IPS DF 6.9 (cell line): ENCODE measurements at places on chromosomes 5 and 9.

- peak; percentile 20 for DNase-seq
These were observed 1.1 kb downstream of the POMT1 start for GRCh38 chr9:131503626-131504465.

- DNase-seq: no peak
These were observed 54.3 kb downstream of the ADGRV1 start for GRCh38 chr5:90612919-90613318.

DNA sequence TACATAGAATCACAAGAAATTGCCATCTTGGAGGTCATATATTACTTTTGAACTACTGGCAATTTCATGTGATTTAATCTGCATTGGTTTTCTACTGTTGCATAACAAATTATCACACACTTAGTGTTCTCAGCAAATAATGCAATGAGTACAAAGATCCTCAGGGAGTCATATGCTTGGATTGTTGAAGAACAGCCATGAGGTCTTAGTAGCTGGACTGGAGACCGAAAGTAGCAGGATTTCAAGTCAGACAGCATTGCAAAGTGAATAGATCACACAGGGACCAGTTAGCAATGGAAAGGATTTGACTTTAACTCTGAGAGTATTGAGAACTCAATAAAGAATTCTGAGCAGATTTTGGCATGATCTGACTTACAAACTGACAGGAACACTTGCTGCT lies 32.2 kb upstream of the FRMD3 start:
- no peak for DNase-seq

GRCh38 chr5:78799266-78800017 lies 150.9 kb upstream of the LHFPL2 start:
- DNase-seq: no peak

DNA sequence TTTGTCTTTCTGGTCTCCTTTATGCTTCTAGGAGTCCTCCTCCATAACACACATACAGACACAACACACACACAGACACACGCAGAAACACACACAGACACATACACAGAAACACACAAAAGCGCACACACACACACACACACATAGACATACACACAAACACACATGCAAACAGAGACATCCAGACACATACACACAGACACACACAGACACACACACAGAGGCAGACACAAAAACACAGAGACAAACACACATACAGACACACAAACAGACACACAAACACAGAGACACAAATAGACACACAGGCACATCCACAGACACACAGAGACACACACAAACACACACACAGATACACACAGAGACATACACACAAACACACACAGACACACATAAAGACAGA lies 220.2 kb downstream of the IRX2 start:
- no peak for DNase-seq

GRCh38 chr9:19286634-19287188 lies 56.2 kb downstream of the DENND4C start:
- DNase-seq: no peak

- no peak for DNase-seq
These were observed 16.9 kb upstream of the FBP1 start for GRCh38 chr9:94656200-94656599.

DNA sequence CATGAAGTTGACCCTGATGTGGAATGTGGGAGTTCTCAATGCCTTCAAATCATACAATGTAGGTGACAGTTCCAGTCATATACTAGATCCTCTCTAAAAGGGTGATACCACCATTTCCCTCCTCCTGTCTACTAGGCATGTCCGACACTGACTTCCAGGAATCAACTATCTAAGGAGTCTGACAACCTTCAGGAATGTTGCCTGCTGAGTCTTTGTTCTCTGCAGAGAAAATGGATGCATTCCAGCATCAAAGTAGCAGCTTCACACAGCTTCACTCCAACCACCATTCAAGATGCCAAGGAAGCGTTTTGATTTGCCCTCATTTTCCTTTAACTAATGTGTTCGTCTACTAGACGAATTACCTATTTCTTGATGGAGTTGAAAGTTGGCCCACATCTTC lies 530.2 kb downstream of the EBF1 start:
- peak; percentile 57 for DNase-seq

DNA sequence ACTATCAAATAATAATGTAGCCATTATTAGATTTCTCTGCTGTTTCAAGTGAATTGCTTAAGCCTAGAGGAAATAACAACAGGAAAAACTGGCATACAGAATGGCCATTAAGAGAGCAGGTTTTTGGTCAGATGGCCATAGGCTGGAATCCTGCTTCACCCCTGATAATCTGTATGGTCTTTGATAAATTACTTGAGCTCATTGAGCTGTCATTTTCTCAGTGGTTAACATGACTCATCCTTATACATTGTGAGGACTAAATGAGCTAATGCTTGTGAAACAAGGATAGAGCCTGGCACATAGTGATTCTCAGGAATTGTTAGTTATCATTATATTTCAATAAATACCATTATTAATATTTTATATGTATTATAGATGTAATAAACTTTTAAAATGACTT lies 516.5 kb downstream of the KIF4B start:
- DNase-seq: no peak

DNA sequence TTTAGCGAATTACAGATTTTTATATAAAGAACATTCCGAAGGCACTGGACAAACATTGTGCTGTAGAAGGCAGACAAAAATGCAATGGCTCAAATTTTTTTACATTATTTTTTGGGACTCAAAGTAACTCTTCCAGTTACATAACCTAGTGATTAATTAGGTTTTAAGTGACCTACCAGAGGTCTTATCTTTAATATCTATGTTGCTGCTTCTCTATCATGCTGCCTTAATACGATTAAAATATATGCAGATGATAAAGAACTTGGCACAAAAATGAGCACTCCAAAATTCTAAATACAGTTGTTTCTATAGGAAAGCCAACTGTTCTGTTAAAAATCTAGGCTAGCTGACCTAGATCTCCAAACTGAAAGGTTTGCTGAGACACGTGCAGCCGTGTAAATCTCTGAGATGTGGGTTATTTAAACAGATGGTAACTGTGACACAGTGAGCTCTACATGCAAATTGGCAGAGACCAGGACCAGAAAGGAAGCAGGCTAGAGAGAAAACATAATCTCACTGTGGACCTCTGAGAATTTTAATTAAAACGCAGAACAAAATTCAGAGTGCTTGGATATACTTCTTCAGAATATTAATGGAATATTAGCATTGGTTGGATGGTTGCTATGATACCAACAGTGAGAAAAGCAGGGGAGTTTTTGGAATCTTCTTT lies 56.2 kb downstream of the CAMK4 start:
- DNase-seq: no peak

DNA sequence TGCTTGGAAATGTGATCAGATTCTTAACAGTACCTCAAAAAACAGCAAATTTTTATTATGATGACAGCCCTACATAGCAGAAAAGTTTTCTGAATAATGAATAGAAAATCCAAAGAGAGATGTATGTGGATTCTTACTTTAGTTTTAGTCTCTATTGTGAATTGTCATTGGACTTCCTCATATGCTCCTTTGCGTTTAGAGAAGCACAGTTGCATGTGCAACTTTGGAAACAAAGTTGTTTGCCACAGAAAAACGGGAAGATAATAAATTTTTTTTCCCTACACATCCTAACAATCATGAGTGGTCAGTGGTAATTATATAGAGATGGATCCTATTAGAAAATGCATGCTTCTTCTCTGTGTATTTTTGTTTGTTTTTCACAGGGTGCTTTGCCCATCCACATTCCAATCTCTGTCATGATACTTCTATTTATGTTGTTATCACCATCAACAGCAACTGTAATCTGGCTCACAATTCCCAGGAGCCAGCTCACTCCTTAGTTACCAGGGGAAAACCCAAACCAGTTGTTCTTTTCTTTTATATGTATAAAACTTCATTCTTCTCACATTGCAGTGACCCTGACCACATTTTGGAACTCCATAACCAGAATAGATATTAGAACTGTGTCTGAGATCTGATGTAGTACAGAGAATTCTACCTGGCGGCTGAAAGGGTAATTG lies 118.7 kb downstream of the NDUFS4 start:
- DNase-seq: no peak

- no peak for DNase-seq
These were observed 274.4 kb downstream of the HINT1 start for GRCh38 chr5:130890610-130891009.

GRCh38 chr5:176577312-176578176 lies 28.4 kb downstream of the CDHR2 start:
- no peak for DNase-seq

GRCh38 chr5:111691914-111692313 lies 65.1 kb downstream of the NREP start:
- no peak for DNase-seq

DNA sequence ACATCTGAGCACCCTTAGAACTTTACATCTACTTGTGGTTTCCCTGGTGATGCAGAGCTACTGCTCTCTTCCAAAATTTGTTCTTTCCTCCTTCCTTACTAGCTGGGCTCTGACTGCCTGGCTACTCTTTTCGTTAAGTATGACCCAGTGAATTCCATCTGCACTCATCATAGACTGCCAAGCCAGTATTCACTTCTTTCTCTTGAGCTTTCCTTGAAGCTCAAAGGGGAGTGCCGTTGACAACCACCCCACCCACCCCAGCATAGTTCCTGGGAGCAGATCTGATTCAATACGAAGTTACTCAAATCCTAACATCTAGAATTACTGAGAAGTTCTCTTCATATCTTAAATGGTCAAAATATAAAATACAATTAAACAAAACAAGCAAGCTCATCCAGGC lies 190.5 kb downstream of the ADAMTS12 start:
- no peak for DNase-seq

DNA sequence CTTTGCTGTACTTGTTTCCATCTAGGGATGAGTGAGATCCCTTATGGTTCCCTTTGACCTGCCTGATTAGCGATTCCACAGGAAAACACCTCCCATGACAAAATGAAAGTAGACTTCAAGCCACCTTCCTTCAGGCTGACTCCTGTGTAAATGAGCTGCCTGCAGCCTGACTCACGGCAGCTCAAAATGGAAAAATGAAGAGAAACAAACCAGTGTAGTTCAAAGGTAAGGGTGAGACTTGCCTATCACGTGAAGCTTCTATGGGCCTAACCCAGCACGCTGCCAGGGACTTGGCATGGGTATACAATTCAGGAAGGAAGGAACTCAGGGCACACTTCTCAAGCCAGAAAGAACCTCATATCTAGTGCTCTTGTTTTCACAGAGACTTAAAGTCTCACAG lies 110.1 kb upstream of the LRRTM2 start:
- DNase-seq: no peak

DNA sequence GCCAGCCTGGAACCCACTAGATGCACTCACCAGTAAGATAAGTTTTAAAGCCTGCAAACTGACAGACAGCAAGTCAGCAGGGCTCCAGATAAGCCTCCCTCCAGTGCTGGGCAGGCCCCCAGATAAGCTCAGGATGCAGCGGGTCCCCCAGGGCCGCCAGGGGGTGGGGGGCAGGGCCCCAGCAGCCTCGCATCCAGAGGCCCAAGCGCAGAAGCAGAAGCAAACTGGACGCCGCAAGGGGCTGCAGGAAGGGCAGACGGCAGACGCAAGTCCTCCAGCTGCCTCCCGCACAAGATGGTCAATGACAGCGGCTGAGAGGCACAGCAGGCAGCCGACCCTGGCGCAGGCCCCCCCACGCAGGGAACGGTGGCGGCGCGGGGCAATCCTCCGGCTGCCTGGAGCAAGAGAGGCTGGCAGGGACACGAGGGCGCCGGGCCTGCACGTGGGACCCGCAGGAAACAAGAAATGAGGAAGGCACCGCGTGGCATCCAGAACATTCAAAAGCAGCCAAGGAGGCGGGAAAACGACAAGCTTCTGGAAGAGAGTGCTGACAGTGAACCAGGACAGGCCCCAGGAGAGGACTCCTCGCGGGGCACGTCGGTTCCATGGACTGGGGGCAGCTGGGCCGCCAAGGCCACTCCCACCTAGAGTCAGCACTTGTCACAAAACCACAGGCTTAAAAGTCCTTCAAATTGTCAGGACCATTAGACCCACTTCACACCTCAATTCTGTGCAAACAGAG lies 49.8 kb downstream of the ROR2 start:
- no peak for DNase-seq

DNA sequence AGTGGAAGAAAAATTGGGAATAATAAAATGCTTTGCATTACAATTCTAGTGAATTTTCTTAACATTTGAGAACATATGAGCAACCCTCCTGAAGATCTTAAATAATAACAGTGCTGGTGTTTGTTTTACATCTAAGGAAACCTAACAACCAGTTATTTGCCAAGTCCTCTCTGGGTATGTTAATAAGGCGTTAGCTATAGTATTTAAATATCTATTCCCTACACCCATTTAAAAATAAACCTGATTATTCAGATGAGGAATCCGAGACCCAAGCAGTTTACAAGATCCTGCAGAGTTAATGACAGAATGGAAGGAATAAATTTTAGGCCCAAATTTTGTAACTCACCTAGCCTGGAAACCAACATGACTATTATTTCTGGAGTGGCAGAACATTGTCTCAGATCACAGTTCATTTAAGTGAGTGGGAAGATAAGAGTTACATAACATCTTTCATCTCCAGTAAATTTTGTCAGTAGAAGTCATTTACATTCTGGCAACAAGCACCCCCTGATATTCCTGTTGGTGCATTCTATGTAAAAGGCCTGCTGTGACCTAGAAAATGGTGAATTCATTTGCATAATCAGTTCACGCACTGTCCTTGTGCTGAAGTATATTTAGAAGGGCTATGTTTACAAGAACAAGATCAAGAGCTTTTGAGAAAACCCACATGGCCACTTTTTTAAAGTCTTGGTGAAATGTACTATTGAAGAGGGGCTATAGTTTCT lies 148.2 kb downstream of the COX7C start:
- DNase-seq: no peak

DNA sequence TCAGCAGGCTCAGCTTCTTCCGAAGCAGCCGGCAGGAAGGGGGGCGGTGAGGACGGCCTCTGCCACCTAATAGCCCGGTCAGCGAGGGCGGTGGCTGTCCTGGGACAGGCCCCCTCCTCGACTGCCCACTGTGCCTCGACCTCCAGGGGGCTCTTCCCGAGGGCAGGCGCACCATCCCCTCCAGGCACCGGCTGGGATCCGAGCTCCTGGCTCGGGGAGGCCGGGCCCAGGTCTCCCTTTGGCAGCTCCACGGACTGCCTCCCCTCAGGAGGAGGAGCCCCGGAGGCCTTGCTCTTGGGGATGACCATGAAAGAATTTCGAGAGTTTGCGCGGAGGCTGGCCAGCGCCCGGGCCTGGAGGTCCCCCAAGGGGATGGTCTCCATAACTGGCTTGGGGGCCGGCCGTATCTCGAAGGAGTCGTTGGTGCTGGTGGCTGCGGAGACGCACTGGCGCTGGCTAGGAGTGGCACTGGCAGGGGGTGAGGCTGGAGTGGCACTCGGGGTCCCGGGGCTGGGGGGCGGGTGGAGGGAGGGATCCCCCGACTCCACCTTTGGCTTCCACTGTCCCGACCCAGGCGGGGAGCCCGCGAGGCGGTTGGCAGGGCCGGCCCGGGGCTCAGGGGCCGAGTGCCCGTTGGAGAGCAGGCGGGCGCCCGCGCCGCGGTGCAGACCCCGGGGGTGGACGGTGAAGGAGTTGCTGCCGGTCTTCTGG lies 975 bp downstream of the TPRN start:
- DNase-seq: no peak

GRCh38 chr5:166624573-166624972 lies 1666.9 kb upstream of the WWC1 start:
- DNase-seq: no peak

- DNase-seq: no peak
These were observed 34.9 kb upstream of the SLC1A3 start for GRCh38 chr5:36571401-36572042.
